ENCODE measurements at places on chromosomes 2 and 18.

- DNase-seq, result no peak
Measured at GRCh38 chr2:28927878-28928277, 33.4 kb downstream of the WDR43 start.

- no peak for DNase-seq
Measured at GRCh38 chr2:239201884-239202283, 198.9 kb downstream of the HDAC4 start.

DNA sequence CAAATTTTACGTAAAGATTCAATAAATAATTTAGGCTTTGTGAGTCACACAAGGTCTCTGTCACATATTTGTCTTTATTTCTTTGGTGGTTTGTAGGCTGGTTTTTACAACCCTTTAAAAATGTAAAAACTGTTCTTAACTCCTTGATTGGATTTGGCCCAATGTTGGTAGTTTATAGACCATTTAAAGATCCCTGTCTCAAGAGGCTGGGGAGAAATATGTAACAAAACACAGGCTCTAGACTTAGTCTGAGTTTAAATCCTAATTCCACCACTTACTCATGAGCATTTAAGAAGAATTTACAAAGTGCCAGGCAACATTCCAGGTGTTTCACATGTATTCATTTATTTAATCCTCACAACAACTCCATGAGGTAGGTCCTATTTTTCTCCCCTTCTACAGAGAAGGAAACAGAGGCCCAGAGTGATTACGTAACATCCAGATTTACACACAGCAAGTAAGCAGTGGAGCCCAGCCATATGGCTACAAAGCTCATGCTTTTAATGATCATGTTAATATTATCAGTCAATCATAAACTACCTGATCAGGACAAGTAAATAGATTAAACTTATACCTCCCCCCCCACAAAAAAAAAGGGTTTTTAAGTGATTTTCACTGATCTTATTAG is 416.6 kb upstream of the ACVR2A start:
- no peak for DNase-seq

- no peak for DNase-seq
Measured at GRCh38 chr2:205738117-205738968, 56.0 kb downstream of the NRP2 start.

GRCh38 chr18:46509530-46509929 is 147.5 kb downstream of the LOXHD1 start:
- DNase-seq, result no peak

- DNase-seq, result no peak
Measured at GRCh38 chr18:55440988-55441387, 147.0 kb downstream of the TCF4 start.

DNA sequence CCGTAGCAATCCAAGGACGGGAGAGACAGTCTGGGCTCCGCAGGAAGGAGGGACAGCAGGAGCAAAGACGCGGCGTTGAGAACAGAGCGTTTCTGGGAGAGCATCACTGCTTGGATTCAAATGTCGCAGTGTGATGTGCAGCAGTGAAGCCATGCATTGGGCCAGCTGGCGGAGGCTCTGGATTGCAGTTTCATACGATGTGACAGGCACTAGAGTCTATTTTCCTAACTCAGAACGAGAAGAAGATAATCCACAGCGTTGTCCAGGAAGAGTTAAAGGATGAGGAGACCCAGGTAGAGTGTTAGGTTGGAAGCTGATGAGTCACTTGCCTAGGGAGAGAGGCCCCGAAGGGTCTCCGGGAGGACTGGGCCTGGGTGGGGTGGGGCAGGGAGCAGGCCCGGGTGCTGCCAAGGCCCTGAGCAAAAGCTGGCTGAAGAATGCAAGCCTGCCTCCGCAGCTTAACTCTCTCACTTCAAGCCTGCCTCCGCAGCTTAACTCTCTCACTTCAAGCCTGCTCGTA is 17.7 kb upstream of the SEMA4C start:
- no peak for DNase-seq

GRCh38 chr2:233385489-233386044 is 31.3 kb downstream of the DGKD start:
- no peak for DNase-seq

- DNase-seq, result no peak
Measured at GRCh38 chr2:105778080-105778607, 33.4 kb downstream of the NCK2 start.

- DNase-seq, result no peak
Measured at GRCh38 chr2:107717661-107718060, 109.0 kb upstream of the RGPD4 start.

DNA sequence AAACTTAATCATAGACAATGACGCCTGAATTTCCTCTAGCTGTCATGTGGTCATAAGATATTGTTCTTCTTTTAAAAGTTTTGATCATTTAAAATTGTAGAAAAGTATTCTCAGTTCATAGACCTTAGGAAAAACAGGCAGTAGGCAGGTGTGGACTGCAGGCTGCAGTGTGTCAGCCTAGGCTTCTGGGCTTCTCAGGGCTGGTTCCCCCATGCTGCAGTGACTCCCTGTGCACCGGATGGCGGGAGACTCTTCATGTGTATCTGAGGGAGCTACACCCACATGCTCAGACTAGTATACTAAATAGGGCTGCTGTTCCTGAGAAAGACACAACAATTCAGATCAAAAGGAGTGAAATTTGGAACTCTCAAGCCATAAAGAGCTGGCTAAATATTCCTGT is 72.4 kb downstream of the PXDN start:
- DNase-seq, result no peak

DNA sequence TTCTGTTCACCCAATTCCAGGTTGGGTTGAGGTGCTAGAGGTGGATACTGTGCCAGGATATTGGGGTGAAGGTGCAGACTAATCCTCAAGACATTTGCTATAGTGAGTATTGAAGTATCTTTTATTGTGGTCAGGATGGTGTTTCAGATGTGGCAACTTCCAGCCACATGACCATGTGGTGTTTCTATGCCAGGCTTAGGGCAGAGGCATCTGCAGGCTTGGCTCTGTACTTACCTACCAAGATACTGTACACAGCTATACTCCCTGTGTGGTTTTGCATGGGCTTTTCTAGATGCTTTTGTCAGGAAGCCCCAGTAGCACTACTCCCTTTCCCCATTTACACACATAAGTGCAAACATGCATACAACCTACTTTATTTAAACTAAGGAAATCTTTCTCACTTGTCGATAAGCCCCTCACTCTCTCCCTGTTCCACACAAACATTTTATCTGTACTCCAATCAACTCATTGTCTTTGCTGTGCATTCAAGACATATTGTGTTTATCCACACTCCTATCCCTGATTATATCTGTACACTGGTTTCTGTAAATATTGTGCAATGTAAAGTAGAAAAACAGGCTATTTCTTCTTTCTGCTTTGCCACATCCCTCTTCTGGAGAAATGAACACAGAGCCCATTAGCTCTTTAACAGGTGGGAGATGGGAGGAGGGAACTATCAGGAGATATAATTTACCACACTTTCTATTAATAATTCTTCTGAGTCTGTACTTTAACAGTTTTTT is 12.3 kb downstream of the ARL6IP6 start:
- no peak for DNase-seq

GRCh38 chr2:85802354-85803103 is 48.7 kb downstream of the ATOH8 start:
- no peak for DNase-seq

DNA sequence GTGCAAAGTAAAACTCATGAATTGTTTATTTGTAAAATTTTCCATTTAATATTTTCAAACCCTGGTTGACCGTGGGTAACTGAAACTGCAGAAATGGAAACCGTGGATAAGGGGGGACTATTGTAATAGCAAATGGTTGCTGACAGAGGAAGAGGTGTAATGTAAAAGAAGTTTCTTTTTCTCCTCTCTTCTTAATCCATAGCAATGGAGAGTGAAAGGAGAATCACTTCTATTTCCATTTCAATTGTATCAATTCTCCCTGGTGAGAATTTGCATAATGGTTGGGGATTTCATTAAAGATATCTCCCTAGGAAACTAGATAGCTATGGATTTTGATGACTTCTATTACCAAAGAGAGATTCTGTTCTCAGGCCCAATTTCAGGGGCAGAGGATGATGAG is 24.8 kb downstream of the TACR1 start:
- DNase-seq, result no peak

DNA sequence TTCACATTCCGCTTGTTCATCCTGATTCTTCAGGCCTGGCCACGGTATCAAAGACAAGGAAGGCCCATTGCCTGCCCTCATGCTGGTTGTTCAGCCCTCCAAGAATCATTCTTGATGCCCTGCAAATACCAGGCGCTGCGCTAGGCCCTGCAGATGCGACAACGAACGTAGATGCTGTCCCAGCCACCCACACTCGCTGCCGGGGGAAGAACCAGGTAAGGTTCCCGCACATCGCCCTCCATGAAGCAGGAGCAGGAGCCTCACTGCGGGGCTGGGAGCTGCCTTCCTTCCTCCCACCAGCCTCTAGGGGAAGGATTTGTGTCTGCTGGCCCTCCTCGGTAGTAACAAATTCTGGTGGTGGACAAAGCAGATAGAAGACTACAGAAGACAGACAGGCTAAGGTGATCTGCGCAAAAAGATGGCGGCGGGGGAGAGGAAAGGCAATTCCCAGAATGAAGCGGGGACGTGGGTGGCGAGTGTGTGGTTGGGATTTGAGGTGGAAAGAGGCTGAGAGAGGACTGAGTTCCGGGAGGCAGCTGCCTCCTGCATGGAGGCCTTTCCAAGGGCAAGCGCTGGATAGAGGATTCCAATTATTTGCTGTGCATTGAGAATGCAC is 19.8 kb upstream of the GPR55 start:
- DNase-seq, result no peak

DNA sequence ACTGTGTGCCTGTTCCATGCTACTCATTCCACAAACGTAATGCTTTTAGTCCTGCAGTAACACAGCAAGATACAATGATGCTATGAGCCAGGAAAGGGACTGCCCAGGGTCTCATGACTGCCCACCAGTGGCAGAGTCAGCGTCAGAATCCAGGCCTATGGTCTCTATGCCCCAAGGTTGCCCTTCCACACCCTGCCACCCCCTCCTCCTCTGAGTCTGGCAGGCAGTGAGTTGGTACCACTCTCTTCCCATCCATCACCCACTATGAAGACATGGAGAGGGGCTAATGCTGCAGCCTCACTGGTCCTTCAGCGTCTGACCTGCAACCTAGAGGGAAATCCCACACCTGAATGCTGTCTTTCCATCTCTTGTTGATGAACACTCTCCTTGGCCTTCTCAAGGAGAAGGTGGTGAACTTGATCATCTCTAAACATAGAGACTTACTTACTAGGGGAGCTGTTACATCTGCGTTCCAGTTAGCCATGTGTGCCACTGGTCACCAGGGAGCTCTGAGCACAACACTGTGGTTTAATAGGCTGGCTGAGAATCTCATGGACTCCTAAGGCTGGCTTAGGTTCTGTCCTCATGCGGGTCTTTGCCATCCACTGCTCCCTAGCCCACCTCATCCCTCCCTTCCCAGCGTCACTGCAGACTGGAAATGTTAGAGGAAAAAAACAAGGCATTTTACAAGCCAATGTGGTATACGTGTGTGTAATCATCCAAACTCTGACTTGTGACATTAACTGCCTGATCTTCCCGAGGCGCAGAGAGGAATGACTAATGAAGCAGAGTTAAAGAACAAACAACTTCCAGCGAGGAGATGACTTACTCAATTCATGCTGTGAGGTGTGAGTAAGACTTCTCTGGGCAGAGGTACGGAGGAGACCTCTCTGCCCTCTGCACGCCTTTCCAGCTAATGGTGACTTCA is 28.8 kb downstream of the STEAP3 start:
- DNase-seq, result no peak

DNA sequence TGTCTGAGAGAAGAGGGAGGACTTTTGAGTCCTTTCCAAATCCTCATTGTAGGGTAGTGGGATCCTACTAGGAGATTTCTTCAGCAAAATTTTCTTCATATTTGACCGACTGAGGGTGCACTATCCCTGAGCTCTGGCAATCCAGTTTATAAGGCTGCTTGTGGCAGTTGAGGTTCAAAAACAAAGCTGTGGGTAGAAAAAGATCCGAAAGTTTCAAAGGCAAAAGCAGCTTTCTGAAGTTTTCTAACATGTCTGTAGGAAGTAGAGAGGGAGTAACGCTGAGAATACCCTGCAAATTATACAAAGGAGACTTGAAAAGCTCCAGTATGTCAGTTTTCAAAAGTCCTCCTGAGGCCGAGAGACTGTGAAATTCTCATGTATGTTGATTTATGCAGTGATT is 1039.3 kb upstream of the PIK3C3 start:
- DNase-seq, result no peak

- DNase-seq, result no peak
Measured at GRCh38 chr18:29378651-29379136, 1201.8 kb upstream of the CDH2 start.

DNA sequence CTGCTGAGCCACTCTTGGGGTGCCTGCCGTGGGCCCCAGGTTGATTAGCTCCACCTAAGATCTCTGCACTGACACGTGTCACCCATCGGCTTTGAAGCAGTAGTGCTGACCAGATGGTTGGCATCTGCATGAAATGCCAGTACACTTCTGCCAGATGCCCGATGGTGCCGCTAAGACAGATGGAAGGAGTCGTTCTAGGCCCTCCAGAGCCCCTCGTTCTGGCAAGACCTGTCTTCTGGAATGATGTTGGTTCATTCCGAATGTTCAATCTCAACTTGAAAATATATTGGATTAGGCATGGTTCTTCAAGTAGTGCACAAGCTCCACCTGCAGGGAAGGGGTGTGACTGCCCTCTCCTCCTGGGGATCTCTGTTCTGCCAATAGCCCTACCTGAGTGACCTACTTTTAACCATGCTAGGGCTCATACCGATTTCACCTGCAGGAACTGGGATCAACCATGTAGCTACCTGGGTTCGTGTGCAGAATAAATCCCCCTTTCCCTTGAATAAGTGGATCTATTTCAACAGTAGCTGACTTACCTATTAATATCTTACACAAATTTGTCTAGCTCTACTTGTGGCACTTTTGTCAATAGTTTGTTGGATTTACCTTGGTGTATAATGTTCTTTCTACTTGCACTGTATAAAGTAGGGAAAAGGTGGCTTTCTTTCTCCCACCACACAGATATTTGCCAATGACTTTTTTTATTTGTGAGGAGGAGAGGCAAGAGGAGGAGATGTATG is 342.6 kb downstream of the CTNNA2 start:
- no peak for DNase-seq

GRCh38 chr2:20579866-20580265 is 71.0 kb downstream of the HS1BP3 start:
- DNase-seq, result no peak

- no peak for DNase-seq
Measured at GRCh38 chr2:142100970-142101369, 29.8 kb downstream of the LRP1B start.

DNA sequence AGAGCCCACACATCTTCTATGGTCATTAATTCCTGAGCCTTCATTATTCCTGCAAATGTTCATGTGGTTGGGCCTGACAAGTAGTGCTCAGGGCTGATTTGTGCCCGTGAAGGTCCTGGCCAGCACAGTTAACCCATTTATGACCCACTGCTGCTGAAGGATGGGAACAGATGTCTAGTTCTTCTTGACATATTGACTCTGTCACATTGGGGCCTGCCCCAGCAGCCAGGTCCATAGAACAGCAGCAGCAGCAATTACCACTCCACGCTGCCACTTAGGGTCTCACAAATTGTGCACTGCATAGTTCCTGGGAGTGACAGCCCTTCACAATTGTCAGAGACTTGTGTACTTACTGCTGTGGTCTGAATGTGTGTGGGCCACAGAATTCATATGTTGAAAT is 442.3 kb upstream of the RGPD4 start:
- DNase-seq, result no peak

All from activated CD4-positive, CD25-positive, alpha-beta regulatory T cell (primary cell).